ENCODE measurements at places on chromosomes 7 and 10.

DNA sequence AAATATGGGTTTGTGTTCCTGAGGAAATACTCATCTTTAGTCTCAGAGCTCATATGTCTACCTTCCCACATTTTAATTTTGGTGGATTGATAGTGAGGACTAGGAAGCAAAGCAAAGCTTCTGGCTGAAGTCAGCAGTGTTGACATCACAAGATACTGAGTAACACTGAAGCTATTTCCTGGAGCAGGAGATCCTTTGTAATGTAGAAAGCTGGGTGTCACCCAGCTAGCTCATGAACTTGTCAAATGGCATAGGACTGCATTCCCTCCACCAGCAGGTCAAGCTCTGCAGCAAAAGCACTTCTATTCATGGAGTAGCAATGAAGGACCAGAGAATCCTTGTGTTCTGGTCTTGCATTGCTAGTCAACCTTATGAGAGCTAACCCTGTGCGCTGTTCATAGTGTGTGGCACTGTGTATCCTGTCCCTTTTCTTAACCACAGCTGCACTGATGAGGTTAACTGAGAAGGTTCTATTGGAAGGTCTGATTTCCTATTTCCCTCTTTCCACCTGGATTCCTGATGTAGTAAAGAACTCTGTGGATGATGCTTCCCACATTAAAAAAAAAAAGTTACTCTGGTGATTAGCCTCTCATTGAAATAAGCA lies 94.8 kb upstream of the ZNF804B start:
- H3K4me3 ChIP-seq = no peak overlapping the region
- DNase-seq = peak; percentile 4
- H3K36me3 ChIP-seq = no peaks in the 10 kb centered on the region

DNA sequence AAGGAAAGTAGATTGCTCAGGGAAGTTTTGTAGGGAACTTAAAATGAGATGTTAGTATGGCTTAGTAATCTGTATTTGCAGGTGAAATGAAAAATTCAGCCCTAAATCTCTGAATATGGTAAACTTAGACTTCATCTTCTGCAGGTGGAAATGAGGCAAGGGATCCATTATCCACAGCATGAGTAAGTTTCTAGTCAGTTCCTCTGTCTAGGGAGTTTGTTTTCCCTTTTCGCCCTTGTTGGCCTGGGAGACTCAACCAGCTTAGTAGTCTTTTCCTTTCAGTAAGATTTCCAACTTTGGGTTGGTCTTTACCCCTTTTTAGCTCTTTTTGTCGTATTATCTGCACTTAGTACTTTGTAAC lies 65.6 kb downstream of the ZEB1 start:
- no peaks in the 10 kb centered on the region for H3K36me3 ChIP-seq
- no peak overlapping the region for H3K27ac ChIP-seq
- DNase-seq = no peak
- no peaks in the 10 kb centered on the region for H3K4me1 ChIP-seq
- no peak overlapping the region for H3K4me3 ChIP-seq

- H3K4me3 ChIP-seq = no peak overlapping the region
- no peaks in the 10 kb centered on the region for H3K27me3 ChIP-seq
- H3K36me3 ChIP-seq = no peaks in the 10 kb centered on the region
- H3K4me1 ChIP-seq = no peaks in the 10 kb centered on the region
- no peak overlapping the region for H3K27ac ChIP-seq
- no peak for DNase-seq
Observed at GRCh38 chr7:52500841-52501240, 534.6 kb upstream of the POM121L12 start.

DNA sequence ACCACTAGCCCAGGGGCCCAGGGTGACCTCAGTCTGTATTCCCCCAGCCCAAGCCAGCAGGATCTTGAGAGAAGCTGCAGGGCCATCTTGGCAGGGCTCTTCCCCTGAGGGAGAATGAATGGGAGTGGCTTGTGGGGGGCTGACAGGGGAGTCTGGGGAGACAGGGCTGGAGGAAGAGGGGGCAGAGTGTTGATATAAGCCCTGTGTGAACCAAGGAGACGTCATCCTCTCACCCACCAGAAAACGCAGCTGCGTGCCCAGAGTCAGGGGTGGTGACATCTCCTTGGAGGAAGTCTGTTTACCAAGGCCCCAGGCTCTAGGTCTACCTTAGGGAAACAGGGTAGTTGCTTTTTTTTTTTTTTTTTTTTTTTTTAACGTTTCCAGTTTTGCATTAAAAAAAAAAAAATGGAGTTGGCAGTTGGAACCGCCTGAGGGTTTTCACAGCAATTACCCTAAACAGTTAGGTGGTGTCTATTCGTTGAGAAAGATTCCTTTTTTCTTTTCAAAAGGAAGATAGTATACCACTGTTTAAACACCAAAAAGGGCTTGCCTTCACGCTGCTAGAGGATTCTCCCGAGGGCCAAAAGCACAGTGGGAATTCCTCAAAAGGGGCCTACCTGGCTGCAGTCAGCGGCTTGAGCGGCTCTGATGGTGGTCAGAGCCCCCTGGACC lies 113.8 kb downstream of the PRPF18 start:
- no peak overlapping the region for H3K4me3 ChIP-seq
- no peak overlapping the region for H3K27ac ChIP-seq
- H3K36me3 ChIP-seq = no peaks in the 10 kb centered on the region
- H3K4me1 ChIP-seq = no peaks in the 10 kb centered on the region
- no peaks in the 10 kb centered on the region for H3K27me3 ChIP-seq

- no peaks in the 10 kb centered on the region for H3K27me3 ChIP-seq
- no peak overlapping the region for H3K27ac ChIP-seq
- H3K4me1 ChIP-seq = no peaks in the 10 kb centered on the region
- H3K36me3 ChIP-seq = no peaks in the 10 kb centered on the region
Observed at GRCh38 chr7:21412410-21412851, 15.5 kb upstream of the SP4 start.

- H3K27ac ChIP-seq = no peak overlapping the region
- no peak overlapping the region for H3K4me3 ChIP-seq
- no peaks in the 10 kb centered on the region for H3K4me1 ChIP-seq
- no peaks in the 10 kb centered on the region for H3K27me3 ChIP-seq
- no peaks in the 10 kb centered on the region for H3K36me3 ChIP-seq
Observed at GRCh38 chr7:155753446-155753965, 58.8 kb downstream of the SHH start.

- no peaks in the 10 kb centered on the region for H3K36me3 ChIP-seq
- H3K27me3 ChIP-seq = no peaks in the 10 kb centered on the region
- DNase-seq = no peak
Observed at GRCh38 chr10:7264313-7264756, 146.5 kb downstream of the SFMBT2 start.

DNA sequence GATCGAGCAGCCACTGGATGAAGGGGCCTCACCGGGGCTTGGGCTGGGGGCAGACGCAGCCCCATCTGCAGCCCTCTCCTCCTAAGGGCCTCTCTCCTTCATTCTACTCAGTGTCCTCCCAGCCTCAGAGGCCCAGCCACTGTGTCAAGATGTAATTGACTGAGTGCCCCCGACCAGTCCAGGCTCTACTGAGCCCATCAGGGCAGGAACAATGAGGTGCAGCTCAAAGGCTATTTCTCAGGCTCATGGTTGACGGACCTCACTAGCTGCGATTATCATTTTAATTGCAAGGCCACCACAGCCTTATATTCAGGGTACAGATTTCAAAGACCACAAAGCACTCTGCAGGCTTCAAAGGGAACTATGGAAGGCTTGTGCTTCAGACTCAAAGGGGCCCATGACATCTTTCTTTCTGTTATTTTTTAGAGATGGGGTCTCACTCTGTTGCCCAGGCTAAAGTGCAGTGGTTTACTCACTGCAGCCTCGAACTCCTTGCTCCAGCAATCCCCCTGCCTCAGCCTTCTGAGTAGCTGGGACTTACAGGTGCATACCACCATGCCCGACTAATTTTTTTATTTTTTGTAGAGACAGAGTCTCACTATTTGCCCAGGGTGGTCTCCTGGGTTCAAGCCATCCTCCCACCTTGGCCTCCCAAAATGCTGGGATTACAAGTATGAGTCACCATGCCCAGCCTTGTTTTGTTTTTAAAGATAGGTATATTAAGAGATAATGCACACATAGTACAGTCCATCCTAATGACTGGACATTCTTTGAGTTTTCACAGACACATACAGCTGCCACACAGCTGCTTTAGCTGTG lies 23.7 kb downstream of the SLC29A3 start:
- no peaks in the 10 kb centered on the region for H3K27me3 ChIP-seq
- H3K4me3 ChIP-seq = no peak overlapping the region
- no peak for DNase-seq
- peaks cover 22% of the 10 kb centered on the region for H3K4me1 ChIP-seq
- no peak overlapping the region for H3K27ac ChIP-seq

GRCh38 chr10:67697724-67698131 lies 1.7 kb upstream of the CTNNA3 start:
- DNase-seq = peak; percentile 41
- no peak overlapping the region for H3K27ac ChIP-seq
- no peaks in the 10 kb centered on the region for H3K36me3 ChIP-seq
- H3K27me3 ChIP-seq = no peaks in the 10 kb centered on the region
- H3K4me1 ChIP-seq = peaks cover 3% of the 10 kb centered on the region

DNA sequence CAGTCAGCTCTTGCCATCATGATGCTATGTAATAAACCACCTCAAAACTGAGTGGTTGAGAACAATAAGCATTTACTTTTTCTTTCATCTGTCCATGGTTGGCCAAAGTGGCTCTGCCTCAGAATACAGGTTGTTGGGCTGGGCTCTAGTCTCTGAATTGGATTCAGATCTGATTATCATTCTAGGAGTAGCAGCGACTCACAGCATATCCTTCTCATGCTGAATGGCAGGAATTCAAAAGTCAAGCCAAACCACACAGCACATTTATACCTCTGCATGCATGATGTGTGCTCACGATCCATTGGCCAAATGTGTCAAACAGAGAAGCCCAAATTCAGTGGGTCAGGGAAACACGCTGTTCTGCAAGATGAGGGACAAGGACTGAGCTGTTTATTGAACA lies 13.6 kb upstream of the GALNT11 start:
- no peaks in the 10 kb centered on the region for H3K4me1 ChIP-seq
- DNase-seq = no peak
- no peak overlapping the region for H3K4me3 ChIP-seq

All from HCT116 (cell line).